Right ventricle myocardium inferior (tissue), 1 donor: ENCODE measurements at places on chromosomes 5 and 9. TPM values are rescaled to one million over a fixed set of nuclear protein-coding genes. Genes with fewer than 3 reads are reported as not detected.
A peak's percentile ranks its signal among the peaks of the same experiment; 100 is the strongest.

DNA sequence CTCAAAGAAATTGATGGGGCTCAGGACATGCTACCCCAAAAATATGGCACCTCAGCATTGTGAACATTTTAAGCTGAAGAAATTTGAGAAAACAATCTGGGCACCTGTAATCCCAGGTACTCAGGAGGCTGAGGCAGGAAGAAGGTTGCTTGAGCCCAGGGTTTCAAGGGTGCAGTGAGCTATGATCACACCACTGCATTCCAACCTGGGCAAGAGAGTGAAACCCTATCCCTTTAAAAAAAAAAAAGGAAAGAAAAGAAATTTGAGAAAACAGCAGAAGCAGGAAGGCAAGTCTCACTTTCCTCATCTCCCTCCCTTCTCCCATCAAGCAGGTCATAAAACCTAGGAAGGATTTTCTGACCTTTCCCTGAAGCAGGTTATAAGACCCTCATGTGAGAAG lies 23.6 kb downstream of the TPD52L3 start:
- no peak for DNase-seq

DNA sequence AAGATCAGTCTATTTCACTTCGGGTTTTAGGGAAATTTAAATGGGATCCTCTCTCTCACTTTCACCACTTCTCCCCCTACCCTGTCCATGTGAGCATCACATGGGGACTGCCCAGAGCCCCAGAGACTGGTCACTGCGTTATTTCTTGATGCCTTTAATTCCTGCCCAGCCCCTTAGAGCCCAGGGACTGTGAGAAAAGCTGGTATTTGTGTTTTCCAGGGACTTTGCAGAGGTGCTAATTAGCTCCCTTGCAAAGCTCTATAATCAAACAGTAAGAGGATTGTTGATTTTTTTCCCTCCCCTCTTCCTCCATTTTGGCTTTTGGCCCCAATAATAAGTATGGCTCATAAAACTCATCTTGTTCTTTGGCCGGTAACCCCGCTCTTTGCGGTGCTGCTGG lies 35.6 kb downstream of the NTRK2 start:
- DNase-seq, result no peak

DNA sequence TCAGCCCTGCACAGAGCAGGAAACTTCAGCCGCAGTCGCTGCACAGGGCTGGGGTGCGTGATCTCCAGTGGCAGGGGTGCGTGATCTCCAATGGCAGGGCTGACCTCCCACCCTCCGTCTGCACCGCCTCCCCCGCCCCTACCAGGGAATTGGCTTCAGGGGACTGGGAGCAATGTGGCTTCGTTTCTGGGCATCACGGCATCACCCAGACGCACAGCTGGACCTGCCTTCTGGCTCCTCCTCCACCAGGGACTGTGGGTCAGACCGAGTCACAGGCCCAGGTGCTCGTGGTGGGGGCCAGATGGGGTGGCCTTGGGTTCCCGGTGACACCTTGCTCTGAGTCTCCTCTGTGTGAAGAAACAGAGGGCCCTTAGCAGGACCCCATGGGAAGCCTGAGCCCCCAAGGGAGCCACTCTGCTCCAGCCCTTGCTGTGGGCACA lies 51.1 kb downstream of the AHRR start:
- peak; percentile 9 for DNase-seq

GRCh38 chr9:91362051-91362611 lies 413 bp upstream of the AUH start:
- no peak for DNase-seq

DNA sequence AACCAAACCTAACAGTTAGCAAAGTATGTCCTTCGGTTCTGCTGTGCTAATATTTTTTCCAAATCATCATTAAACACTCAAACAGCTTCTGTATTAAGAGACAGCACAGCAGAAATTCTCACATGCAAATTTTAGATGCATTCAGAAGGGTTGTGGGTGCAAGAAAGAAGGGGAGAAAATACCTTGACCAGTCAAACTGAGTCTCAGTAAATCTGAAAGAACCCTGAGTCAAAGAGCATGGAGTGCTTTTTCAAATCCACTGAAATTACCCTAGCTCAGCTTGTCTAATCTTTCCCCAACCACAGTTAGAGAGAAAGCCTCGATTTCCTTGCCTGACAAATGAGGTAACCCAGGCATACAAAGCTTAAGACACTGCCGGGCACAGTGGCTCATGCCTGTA lies 55.1 kb downstream of the RETREG1 start:
- no peak for DNase-seq

GRCh38 chr9:8917956-8918739 lies 1118.6 kb upstream of the DMAC1 start:
- DNase-seq, result no peak

DNA sequence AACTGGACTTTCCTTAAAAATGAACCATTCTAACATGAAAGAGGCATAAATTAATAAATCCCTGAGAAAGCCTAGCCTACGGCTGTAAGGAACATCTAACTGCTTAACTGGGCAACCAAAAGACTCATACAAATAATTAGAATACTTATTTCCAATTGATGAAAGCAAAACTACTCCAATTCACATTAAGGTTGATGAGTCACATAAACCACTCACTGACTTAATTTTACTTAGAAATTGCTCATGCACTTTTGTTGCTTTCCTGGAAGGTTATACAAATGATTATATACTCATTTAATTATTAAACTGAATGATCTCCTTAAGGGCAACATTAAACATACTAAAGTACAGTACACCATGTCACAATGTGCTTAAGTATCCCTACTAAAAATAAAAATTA lies 101.9 kb downstream of the NFIB start:
- DNase-seq, result no peak

- DNase-seq, result no peak
Observed at GRCh38 chr9:15696979-15697378, 144.1 kb downstream of the CCDC171 start.

DNA sequence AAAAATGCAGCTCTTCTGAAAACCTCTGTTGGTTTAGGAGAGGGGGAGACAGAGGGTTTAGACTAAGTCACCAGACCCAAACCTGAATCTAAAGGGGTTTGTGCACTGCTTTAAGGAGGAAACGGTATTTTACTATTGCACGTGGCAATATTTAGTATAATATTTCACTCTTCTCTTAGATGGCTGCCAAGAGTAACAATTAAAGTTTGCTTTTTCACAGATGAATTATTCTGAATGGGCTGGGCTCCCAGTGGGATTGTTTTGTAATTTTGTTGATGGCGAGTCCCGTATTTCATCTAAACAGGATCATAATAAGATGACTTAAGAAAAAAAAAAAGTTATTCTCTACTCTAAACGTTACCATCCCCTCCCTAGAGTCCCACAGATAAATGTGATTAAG lies 245.4 kb downstream of the PCSK5 start:
- DNase-seq, result no peak

- no peak for DNase-seq
Observed at GRCh38 chr9:37967014-37967760, 63.3 kb upstream of the SLC25A51 start.

- no peak for DNase-seq
Observed at GRCh38 chr5:141707510-141707909, 25.5 kb upstream of the ARAP3 start.

DNA sequence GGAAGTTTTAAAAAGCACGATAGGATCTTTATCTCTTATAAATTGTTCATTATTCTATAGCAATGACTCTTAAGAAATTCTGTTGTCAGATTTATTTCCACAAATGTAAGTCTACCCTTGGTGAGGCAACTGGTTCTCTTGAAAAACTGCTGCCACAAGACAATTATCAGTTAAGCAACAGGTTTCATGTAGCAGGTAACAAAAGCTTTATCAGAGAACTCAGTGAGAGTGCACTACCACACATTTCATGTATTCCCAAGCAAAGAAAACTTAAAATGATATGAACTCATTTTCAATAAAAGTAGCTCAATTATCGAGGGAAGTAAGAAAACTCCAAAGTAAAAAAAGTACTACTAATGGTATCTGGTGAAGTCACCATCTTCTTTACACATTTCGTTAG lies 9.4 kb downstream of the NR6A1 start:
- no peak for DNase-seq

GRCh38 chr5:155915601-155916000 lies 411.4 kb upstream of the SGCD start:
- DNase-seq, result no peak

- no peak for DNase-seq
Observed at GRCh38 chr9:130300739-130301138, 35.2 kb downstream of the HMCN2 start.

DNA sequence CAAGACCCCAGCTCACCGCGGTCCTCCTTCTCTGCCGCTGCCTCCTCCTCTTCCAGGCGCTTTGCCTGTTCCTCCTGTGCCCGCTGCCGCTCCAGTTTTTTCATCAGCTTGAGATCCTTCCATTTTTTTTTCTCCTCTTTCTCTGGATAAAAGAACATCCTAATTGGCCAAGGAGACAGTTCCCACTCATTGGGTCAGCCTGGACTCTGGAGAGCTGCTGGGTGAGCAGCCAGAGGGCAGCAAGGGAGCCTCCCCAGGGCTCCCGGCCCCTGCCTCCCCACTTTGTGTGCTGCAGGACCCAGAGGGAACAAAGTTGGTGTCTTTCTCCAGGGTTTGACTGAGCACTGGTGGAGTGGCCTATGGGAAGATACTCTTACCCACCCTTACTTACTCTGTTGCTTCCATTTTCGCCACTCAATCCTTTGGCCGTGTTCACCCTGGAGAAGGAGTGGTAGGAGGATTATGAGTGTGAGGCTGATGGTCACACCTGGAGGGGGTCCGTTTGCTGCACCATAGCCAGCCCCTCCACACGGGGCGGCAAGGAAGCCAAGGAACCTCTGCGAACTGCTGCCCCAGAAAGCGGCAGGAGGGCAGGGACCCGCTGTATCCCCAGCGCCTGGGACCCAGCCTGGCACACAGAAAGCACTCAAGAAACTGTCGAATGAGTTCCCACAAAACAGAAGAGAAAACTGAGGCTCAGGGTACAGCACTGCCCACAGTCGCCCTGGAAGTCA lies 708 bp downstream of the SPOUT1 start:
- no peak for DNase-seq

DNA sequence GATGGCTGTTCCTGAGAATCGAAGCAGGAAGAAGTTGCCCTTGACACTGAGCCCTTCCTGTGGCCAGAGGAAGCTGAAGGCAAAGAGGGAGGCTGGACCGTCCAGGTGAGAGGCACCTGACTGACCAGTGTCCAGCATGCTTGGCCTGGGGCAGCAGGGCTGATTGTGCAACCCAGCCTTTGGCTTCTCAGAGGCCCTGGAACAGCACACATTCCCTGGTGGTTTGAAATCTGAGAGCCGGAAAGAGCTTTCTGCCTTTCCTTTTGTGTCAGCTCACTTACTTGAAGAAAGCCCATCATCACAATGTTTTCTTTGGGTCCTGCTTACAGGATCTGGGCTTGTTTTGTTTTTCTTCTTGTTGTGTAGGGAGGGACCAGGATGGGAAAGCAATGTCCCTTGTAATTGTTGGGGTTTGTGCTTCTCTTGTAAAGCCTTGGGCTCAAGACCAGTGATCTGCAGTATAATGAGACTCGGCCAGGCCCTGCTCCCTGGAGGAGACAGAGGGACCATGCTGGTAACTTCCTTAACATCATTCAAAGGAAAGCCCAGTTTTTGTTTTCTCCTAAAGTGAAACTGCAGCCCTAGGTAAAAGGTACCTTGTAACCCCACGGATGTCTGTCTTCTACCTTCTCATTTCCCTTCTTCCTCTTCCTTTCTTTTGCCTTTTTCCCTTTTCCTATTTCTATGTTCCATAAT lies 213.7 kb downstream of the NXNL2 start:
- peak; percentile 80 for DNase-seq

DNA sequence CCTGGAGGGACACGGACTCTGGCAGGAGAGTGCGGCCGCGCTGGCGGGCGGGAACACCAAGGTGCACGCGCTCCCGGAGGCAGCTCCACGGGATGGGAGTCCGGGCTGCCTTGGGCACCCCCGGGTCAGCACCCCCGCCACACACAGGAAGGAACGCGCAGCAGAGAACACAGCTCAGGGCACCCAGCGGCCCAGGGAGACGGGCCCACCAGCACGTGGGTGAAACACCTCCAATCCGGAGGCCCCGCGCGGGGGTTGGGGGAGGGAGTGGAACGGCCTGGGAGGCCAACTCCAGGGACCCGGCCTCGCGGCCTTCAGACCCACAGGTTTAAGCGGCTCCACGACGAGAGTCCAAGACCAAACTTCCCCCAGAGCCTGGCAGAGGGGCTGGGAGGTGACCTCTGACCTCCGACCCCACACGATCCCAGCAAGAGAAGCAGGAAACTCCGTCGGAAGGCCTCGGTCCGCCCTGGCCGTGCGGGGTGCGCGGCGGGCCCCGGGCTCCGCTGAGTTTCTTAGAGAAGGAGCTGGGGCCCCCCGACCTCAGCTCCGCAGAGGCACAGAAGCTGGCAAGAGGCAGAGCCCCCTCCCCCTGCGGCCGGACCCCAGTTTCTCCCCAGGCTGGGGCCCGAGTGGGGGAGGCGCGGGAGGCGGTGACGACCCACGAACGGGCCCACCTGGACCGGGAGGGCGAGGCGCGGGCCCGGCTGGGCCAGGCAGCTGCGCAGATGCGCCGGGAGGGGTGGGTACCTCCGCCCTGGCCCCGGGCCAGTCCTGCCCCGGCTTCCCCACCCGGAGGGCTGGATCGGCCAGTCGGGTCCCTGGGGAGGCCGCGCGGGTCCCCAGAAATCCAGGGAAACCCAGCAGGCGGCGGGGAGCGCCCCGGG lies 851 bp downstream of the NACC2 start:
- DNase-seq, result peak; percentile 91

DNA sequence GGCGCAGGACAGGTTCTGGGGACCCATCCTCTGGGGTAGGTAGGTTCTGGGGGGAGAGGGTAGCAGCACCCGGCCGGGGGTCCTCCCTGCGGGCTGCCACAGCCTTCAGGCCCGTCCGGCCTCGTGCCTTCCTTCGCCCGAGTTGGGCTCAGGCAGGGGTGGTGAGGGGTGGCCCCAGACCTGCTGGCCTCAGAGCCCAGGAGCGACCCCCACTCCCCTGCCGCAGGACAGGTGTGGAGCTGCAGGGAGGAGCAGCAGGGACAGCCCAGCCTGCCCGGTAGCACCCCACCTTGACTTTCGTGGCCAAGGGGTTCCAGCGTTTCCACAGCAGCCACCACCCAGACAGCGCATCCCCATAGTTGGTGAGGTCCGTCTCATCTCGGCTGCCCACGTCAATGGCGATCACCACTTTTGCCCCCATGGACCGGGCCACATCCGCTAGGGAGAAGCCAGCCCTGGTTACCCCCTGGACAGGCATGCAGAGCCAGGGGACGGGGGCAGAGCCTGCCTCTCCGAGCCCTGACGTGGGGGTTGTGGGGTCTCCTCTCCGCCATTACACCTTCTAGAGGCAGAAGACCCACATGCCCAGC lies 3.4 kb upstream of the NSMF start:
- no peak for DNase-seq

GRCh38 chr9:79663878-79664277 lies 92.1 kb downstream of the TLE4 start:
- no peak for DNase-seq

The EIF4E1B gene
- total RNA-seq, result not detected

The FBXL7 gene
- 17.8 TPM for total RNA-seq

The SLC34A3 gene
- not detected for total RNA-seq

The TYRP1 gene
- 57.4 TPM for total RNA-seq

The CXCL14 gene
- 1.8 TPM for total RNA-seq

The KIF20A gene
- 0.84 TPM for total RNA-seq

The ARID3C gene
- total RNA-seq, result not detected

The CBY3 gene
- not detected for total RNA-seq

The PCDHGA10 gene
- total RNA-seq, result 4.1 TPM
